ENCODE measurements at places on chromosomes 2 and 18.
A peak's percentile ranks its signal among the peaks of the same experiment; 100 is the strongest.

DNA sequence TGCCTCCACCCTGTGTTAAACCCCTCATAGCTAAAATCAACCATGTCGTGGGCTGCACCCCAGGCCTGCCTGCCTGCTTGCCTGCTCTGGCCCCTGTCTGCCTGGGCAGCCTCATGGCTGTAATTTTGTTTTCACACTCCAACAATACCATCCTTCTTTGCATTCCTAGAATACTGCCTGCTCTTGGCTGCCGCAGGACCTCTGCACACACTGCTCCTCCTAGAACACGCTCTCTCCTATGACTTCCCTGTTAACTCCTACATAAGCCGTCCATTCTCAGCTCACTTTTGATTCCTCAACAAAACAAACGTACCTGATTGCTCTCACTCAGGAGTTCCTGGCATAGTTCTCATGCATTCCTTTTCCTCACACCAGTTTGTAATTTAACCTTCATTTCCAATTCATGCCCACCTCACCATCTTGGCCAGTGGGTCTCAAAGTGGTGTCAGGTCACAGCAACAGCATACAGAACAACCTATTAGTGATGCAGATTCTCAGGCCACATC lies 2.5 kb downstream of the UXS1 start:
- no peak for DNase-seq

- no peak for DNase-seq
Observed at GRCh38 chr2:26674002-26674751, 18.3 kb upstream of the KCNK3 start.

DNA sequence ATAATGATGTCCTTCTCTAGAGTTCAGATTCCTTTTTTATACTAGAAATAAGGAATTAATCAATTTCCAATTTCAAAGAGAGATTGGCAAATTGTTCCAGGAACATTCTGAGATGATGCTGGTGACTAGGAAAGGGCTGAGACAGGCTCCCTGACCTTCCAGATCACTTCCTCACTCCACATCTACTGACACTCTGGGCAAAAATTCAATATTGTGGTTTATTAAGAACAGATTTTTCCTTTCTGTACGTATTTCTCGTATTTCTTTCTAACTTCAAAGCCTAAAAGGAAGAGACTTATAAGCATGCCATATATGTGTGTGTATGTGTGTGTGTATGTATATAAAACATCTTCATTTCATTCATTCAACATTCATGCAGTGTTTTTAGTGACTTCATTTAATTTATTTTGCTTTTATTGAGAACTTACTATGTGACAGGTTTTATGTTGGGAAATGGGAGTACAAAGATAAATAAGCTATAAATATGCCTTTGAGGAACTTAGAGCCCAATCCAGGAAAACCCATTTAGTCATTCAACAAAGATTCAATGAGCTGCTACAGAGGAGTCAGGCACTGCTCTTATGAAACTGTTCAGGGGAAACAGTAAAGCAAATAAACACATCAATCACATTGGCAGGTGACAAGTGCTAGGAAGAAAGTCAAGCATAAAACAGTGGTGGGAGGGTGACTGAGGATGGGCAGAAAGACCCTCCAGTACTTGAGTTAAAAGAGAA lies 137.9 kb downstream of the RDH14 start:
- no peak for DNase-seq

- DNase-seq: no peak
Observed at GRCh38 chr2:161307676-161308075, 549 bp upstream of the PSMD14 start.

GRCh38 chr18:54672846-54673475 lies 81.9 kb downstream of the DYNAP start:
- no peak for DNase-seq

DNA sequence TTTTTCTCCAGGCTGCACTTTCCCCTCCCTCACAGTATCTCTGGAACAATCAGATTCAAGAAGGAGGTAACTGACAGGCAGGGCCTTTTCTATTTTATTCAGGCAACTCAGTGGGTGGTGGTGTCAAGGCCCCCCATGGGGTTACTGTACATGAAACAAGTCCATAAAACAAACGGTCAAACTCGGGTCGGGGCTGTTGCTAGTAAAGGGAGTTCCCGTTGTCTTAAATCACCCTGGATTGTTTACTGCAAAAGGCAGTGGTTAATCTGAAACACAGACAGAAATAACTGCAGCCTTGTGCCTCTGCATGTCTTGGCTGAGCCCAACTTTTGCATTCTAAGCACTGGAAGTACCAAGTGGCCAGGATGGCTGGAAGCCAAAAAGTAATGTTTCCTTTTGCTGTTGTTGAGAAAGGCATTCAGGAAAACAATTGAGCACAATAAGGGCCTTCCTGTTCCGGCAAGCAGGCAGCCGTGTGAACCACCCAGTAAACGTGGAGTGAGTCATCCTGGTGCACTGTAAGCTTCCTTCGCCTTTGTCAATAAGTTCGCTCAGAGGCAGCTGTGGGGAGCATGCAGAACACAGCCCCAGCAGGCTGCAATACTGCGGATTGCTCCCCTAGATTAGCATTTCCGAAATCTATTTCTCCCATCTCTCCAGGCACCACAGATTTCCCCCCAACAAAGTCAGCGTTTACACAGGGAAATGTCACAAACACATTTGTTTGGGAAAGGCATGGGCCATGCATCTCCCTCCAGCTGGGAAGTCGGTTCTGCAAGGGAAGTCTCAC lies 149.6 kb downstream of the IRS1 start:
- peak; percentile 29 for DNase-seq

- no peak for DNase-seq
Observed at GRCh38 chr2:182006595-182007341, 21.1 kb downstream of the PPP1R1C start.

DNA sequence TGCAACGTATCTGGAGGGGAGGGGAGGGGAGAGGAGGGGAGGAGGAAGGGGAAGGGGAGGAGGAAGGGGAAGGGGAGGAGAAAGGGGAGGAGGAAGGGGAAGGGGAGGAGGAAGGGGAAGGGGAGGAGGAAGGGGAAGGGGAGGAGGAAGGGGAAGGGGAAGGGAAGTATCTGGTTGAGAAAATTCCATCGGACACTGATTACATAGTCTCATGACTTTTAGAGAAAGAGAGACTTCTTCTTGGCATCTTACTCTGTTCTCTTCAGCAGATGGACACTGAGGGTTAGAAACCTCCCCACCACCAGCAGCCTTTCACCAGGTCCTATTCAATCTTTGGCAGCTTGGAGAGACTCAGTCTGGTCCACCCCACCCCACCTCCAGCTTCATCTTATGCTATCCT lies 296.3 kb downstream of the TNS1 start:
- DNase-seq: no peak

GRCh38 chr2:236576953-236577352 lies 7.3 kb downstream of the ACKR3 start:
- DNase-seq: no peak

DNA sequence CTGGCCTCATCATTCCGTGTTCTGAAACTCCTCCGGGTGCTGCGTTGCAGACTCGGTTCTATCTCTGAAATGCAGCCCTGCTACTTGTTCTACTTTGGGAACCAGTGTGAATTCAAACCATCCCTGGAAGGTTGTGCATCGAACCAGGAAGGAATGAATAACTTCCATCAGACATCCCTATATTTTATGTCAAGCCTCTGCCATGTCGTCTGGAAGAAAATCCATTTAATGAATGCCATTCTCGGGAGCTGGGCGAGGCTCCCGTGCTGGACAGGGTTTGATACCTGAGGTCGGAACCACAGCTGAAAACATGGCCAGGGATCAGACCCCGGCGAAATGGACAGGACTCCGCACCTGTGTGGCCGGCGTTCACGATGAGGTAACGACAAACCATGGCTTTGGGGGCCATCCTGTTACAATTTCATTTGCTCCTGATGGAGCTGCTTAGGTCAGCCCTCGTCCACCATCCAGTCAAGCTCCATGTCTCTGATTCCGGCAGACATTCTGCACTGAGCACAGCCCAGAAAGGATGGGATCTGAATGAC lies 821.6 kb downstream of the GALR1 start:
- no peak for DNase-seq

- DNase-seq: no peak
Observed at GRCh38 chr18:11808001-11808855, 43.0 kb upstream of the CHMP1B start.

GRCh38 chr2:144774809-144775208 lies 254.9 kb upstream of the ZEB2 start:
- no peak for DNase-seq

GRCh38 chr2:236774171-236774570 lies 204.5 kb downstream of the ACKR3 start:
- no peak for DNase-seq

DNA sequence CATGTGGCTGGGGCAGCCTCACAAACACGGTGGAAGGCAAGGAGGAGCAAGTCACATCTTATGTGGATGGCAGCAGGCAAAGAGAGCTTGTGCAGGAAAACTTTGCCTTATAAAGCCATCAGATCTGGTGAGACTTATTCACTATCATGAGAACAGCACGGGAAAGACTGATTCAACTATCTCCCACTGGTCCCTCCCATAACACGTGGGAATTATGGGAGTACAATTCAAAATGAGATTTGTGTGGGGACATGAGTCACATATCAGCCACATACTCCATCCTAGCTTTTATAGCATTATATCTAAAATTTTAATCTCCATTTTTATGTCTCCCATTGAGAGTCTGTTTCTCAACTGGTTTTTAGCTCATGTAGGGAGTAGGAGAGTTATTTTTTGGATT lies 45.7 kb downstream of the ICOS start:
- no peak for DNase-seq

GRCh38 chr2:102435741-102436140 lies 12.8 kb downstream of the IL18RAP start:
- no peak for DNase-seq

- no peak for DNase-seq
Observed at GRCh38 chr2:48589170-48589767, 28.4 kb upstream of the GTF2A1L start.

DNA sequence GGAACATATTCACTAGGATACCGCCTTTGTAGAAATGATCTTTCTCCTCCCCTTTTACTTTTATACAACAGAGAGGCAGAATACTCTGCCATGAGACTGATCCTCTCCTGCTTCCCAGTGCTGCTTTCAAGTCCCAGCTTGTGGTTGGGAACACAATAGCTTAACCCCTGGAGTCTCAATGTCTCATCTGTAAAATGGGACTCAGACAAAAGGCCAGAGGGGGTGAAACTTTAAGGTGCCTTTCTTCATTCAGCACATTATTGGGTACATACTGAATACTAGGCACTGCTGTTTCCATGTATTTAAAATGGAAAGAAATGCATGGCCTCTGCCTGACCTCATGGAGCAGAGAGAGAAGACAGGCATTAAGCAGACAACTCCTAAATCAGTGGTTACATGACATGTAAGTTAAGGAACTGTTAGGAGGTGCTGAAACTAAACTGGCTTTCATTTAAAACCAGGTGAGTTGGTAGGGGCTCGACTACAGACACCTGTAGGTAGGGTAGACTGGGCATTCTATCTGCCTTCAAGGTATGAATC lies 53.8 kb downstream of the MAP4K4 start:
- DNase-seq: no peak

GRCh38 chr2:71602115-71602495 lies 148.7 kb downstream of the DYSF start:
- DNase-seq: no peak

- DNase-seq: no peak
Observed at GRCh38 chr2:38516122-38516521, 86.6 kb downstream of the HNRNPLL start.

GRCh38 chr2:200307724-200308545 lies 1.4 kb downstream of the SPATS2L start:
- DNase-seq: no peak

- DNase-seq: no peak
Observed at GRCh38 chr2:20190170-20190569, 34.8 kb downstream of the SDC1 start.

GRCh38 chr2:155913356-155913755 lies 419.2 kb downstream of the NR4A2 start:
- DNase-seq: no peak

Measured in NCI-H1930 (cell line).